ENCODE measurements at places on chromosomes 5 and 9.

GRCh38 chr5:111107371-111107770 is 15.2 kb downstream of the WDR36 start:
- DNase-seq: no peak

GRCh38 chr5:15646371-15646770 is 146.4 kb downstream of the FBXL7 start:
- no peak for DNase-seq

DNA sequence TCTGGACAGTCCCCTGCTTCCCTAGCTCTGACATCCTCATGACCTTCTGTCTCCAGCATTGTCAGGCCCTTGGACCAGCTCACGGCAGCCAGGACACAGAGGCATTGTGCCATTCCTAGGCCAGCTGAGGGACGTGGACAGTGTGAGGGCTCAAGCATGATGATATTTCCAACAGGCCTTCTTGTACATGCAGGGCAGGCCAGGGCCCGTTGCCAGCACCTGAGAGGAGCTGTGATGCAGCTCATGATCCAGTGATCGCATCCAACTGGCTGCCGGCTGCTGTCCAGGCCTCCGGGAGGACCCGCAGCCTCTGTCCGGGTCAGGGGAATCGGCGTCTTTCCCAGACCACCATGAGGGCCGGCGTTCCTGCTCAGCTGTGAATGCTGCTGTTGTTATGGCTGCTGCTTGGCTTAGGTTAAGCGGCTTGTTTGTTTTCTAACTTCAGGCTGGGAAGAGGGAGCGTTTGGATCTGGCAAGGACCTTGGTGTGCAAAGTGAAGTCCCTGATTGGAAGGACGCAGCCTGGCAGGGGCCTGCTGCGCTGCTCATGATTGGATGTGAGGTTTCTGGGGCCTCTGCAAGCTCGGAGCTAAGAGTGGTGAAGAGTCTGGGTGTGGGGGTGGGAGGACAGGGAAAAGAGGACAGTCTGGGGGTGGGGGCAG is 53.8 kb downstream of the PDZD2 start:
- no peak for DNase-seq

DNA sequence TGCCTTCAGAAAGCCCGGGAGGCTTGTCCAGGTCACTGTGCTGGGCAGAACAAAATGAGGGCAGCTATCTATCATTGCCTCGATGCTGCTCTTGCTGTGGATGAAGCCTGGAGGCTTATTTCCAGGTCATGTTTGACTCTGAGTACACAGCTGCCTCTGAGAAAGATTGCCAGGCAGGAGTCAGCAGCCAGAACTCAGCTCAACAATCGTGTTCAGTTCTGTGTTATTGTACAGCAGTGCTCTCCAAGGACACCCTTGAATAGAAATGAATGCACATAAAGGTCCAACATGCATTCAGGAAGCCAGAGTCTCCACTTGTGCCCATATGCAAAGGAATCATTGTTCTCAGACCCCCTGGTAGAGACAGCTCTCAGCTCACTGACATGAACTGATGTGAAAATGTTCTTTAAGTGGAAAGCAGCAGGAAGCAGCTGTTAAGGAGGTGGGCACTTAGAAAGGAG is 61.7 kb upstream of the ZFR start:
- DNase-seq: no peak

DNA sequence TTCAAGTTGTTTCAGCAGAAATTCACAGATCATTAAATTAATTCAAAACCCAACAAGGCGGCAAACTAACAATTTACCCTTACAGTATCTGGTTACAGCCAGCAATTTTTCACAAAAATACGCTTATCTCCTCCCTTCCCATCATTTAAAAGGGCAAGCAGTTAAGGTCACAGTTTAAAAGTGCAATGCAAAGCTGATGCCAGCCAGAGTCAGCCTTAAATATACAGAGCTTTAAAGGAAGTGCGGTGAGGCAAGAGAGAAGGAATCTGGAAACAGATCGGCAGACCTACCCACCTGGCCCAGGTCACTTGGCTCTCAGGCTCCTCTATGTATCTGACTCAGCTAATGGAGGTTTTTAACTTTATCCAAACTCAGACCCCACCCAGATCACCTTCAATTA is 31.0 kb downstream of the EPB41L4A start:
- DNase-seq: no peak

GRCh38 chr5:141512911-141513626 is 24.2 kb downstream of the PCDHGC5 start:
- DNase-seq: no peak

DNA sequence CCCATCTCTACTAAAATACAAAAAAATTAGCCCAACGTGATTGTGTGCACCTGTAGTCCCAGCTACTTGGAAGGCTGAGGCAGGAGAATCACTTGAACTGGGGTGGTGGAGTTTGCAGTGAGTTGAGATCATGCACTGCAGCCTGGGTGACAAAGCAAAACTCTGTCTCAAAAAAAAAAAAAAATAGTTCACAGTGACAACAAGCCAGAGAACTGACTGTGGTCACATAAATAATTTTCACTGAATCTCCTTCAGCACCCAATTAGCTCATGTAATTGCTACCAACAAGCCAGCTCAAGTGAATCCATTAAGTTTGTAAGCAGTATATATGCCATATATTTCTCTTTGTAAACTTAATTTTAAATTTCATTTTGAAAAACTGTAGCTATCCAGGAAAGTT is 14.5 kb upstream of the AFAP1L1 start:
- DNase-seq: no peak

GRCh38 chr5:170173647-170174046 is 59.1 kb upstream of the C5orf58 start:
- no peak for DNase-seq

DNA sequence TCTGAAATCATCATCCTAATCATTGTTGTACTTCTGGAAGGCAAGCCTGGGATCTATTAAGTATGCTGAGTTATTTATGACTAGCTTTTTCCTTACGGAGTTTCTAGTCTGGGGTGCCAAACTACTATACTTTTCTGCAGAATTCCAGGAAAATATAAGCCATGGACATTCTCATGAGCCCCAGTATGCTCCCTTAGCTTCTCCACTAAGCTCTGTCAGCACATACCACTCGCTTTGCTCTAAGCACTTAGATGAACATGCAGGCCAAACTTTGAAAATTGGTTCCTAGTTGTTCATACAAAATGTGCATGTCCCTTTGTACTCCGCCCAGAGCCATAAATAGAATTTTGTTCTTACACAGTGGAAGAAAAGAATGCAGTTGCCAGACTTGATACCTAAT is 284.6 kb downstream of the ARRDC3 start:
- no peak for DNase-seq

- DNase-seq: peak; percentile 18
These were observed 483 bp downstream of the G3BP1 start for GRCh38 chr5:151772029-151772845.

- no peak for DNase-seq
These were observed 2.9 kb upstream of the CNTRL start for GRCh38 chr9:121071756-121072421.

DNA sequence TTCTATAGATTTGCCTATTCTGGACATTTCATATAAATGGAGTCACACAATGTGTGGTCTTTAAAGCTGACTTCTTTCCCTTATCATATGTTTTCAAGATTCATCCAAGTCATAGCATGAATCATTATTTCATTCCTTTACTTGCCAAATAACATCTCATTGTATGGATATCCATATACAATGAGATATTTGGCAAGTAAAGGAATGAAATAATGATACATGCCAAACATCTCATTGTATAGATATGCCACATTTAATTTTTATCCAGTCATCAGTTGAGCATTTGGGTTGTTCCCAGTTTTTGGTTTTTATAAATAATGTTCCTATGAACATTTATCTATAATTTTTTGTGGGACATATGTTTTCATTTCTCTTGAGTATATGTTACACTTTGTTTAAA is 20.5 kb upstream of the OR2K2 start:
- no peak for DNase-seq

GRCh38 chr5:139459451-139459934 is 3.0 kb downstream of the ECSCR start:
- DNase-seq: no peak

DNA sequence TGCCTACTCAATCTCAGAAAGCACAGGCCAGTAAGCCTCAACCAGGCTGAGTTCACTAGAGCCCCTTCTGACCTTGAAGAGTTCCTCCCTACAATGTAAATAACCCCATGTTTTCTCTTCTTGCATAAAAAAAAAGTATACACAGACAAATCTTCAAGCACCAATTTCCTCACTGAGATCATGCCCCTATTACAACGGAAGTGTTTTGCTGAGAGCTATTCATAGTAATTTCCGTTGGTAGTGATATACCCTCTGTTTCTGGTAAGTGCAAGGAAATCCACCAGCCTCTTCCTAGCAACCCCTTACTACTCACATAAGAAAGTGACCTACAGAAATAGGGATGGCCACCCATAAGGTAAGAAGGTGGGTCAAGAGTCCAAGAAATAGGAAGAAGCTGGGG is 76.4 kb upstream of the TARS1 start:
- no peak for DNase-seq

- no peak for DNase-seq
These were observed 34.4 kb downstream of the CFAP90 start for GRCh38 chr5:7816535-7816901.

DNA sequence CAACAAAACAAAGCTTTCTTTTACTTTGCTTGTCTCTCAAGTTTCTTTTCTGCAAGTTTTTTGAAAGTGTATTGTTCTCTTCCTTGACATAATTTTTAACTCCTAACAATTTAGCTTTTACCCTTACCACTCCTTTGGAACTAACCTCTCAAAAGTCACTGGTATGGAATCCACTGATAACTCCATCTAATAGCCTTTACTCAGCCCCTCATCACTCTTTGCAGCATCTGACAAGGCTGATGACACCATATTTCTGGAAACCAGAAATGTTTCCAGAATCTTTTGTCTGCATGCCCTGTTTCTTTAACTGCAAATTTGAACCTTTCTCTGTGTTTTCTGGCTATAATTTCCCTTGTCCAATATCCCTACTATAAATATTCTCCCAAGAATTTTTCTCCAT is 46.5 kb downstream of the ZNF474 start:
- DNase-seq: no peak
